ENCODE measurements at places on chromosomes 3 and 15. TPM values are rescaled to one million over a fixed set of nuclear protein-coding genes. Genes with fewer than 3 reads are reported as not detected.

The CP gene
- total RNA-seq: 5.4 TPM

The HAPLN3 gene
- total RNA-seq: 1.7 TPM

The ACTC1 gene
- not detected for total RNA-seq

GRCh38 chr15:81723701-81724100, 322.1 kb downstream of the MEX3B start:
- H3K27me3 ChIP-seq: no peaks in the 10 kb centered on the region
- DNase-seq: no peak
- H3K27ac ChIP-seq: no peak overlapping the region
- no peaks in the 10 kb centered on the region for H3K36me3 ChIP-seq
- H3K4me3 ChIP-seq: no peak overlapping the region

- no peaks in the 10 kb centered on the region for H3K4me1 ChIP-seq
- H3K27me3 ChIP-seq: no peaks in the 10 kb centered on the region
Observed at GRCh38 chr3:8595695-8596115, 48.9 kb downstream of the SSUH2 start.

- H3K4me3 ChIP-seq: no peak overlapping the region
- no peak for DNase-seq
- no peaks in the 10 kb centered on the region for H3K4me1 ChIP-seq
- H3K27me3 ChIP-seq: no peaks in the 10 kb centered on the region
Observed at GRCh38 chr3:30002797-30003196, 603.6 kb upstream of the TGFBR2 start.

DNA sequence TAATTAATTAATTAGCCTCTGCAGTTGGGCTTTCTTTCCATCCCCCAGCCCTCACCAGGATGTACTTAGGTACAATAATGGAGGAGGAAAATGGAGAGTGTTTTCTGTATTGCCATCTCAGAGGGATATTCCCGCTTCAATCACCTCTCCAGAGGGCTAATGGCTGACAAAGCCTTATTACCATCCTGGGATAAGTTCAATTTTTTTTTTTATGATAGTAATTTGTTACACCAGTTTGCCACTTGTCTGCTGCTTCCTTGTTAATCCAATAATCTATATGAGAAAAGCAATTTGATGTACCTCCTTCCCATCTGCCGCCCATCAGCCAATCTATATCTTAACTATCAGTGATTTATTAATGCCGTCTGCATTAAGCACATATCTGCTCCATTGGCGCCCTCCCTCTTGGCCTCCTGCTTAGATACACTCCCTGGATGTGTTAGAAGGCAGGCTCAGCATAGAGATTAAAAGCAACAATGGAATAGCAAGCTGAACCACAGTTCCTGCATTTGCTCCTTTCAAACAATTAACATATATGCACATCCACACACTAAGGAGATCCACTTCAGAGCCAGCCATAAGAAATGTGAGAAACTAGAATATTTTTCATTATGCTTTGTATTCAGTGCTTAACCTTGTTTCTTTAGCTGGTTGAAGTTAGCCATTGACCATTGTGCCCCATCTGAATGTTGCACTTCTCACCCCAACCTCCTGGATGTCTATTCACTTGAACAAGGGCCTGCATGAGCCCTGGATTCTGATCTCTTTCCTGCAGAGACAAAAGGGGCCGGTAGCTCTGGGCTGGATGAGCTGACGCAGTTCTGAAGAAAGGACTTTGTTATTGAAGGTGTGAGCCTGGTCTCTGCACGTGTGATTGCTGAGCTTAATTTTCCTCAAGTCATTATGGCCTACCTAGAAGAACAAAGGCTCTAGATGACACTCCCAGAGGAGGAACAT, 237.3 kb upstream of the GAP43 start:
- H3K27ac ChIP-seq: no peak overlapping the region
- no peaks in the 10 kb centered on the region for H3K36me3 ChIP-seq
- DNase-seq: no peak
- no peaks in the 10 kb centered on the region for H3K4me1 ChIP-seq
- no peak overlapping the region for H3K4me3 ChIP-seq

GRCh38 chr15:62145015-62145735, 19.9 kb downstream of the C2CD4B start:
- no peaks in the 10 kb centered on the region for H3K27me3 ChIP-seq
- H3K27ac ChIP-seq: no peak overlapping the region
- no peak for DNase-seq
- no peaks in the 10 kb centered on the region for H3K4me1 ChIP-seq
- H3K4me3 ChIP-seq: no peak overlapping the region
- no peaks in the 10 kb centered on the region for H3K36me3 ChIP-seq

- no peaks in the 10 kb centered on the region for H3K27me3 ChIP-seq
- no peak overlapping the region for H3K4me3 ChIP-seq
- no peaks in the 10 kb centered on the region for H3K36me3 ChIP-seq
- H3K4me1 ChIP-seq: no peaks in the 10 kb centered on the region
Observed at GRCh38 chr3:82329300-82329699, 567.9 kb upstream of the GBE1 start.
